ENCODE measurements at places on chromosomes 6 and 20.

DNA sequence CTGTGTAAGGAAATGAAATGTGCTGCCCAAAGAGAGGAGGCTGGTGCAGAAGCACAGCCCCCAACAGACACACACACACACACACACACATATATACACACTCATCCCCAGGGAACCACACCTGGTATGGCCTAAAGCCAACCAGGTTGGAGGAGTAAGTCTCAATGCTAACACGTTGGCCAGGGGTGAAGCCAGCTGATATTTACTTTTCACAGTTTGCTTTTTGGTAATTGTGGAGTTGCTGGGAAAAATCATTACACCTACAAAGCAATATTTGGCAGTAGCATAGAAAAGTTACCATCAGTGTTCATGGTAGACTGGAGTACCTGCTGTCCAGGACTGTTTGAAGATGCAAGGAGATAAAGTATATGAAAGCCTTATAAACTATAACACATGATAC is 50.3 kb upstream of the NAA20 start:
- no peak for DNase-seq

DNA sequence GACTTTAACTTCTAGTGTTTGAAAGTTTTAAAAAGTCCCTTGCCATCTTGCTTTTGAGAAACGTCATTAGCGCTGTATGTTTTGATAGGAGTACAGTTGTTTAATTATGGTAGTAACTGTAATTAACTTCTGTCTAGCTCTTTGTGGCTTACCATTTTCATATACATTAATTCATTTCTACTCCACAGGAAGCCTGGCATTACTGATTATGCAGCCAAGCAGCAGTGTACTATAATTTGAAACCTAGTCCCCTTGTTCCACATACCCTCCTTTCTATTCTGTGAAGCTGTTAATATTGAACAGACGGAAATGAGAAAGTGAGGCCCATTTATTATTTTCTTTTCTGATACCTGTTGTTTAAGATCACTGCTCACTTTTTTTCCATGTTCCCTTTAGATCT is 235.4 kb downstream of the CDKAL1 start:
- DNase-seq, result no peak

- DNase-seq, result no peak
Measured at GRCh38 chr6:141035312-141036200, 1097.2 kb upstream of the GJE1 start.

GRCh38 chr6:15997586-15998388 is 131.1 kb upstream of the MYLIP start:
- no peak for DNase-seq

GRCh38 chr6:9140172-9140571 is 704.8 kb upstream of the SLC35B3 start:
- DNase-seq, result no peak

DNA sequence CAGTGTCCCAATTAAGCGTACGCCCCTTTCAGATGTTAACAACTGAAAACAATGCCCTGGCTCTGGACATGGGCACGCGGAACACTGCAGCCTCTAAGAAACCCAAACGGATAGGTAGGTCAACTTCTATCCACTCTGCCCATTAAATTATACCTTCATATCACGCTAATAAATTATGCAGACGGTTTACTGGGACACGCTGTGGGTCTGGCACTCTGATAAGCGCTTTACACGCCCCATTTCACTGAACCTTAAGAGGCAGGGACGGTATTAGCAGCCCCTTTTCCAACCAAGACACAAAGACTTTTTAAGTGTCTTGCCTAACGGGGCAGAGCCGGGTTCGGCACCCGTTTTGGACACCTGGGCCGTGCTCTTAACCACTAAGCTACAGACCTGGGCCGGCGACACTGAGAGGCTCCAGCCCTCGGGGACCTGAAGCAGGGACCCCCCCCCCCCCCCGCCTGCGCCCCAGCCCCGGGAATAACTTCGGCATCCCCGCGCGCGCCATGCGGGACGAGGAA is 744 bp downstream of the STAU1 start:
- peak; percentile 18 for DNase-seq

GRCh38 chr20:34951252-34951651 is 4.4 kb downstream of the GSS start:
- DNase-seq, result no peak

- DNase-seq, result no peak
Measured at GRCh38 chr6:43428112-43428570, 800 bp downstream of the ABCC10 start.

DNA sequence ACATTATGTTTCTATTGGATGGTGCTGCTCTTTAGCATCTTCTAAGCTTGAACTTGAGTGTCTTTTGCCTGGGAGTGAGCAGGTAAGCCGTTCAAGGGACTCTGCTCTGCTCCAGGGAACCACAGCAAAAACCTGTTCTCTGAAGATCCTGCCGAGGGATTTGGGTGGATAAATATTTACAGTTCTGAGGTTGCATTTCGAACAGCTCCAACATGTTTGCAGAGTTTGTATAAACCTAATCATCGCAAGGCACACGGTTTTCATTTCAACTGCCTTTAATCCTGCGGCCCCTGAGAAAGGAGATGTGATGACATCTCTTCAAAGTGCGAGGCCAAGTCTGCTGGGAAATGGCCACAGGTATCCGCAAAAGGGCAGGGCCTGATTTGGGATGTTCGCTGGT is 293.4 kb downstream of the TFAP2C start:
- no peak for DNase-seq

DNA sequence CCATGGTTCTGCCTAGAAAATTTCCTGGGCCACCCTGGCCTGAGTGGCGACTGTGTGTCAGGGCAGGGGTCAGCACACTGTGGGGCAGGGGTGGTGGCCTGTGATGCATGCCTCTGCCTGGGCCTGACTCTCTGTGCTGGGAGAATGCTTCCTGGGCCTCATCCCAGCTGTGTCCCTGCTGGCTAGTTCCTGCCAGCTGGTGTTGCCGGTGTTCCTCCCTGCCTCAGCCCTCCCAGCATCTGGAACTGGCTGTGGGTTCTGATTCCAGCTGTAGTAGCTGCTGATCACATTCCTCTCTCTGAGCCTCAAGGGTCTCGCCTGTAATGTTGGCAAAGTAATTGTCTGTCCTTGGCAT is 101.5 kb downstream of the SYCP2 start:
- no peak for DNase-seq

DNA sequence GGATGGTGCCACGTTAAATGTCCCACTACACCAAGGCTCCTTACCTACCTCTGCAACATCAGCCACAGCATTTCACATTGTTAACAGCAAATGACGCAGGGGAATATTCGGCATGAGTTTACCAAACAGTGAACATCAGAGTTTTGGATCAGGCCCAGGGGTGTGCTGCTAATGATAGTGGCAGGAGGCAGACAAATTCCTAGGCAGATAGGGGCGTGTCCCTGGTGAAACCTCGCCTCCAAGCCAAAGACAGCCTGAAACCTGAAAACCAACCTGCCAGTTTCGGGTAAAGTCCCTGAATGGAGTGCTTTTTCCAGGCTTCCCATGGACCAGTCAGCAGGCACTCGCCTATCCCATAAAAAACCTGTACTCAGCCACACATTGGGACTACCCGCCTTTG is 133.6 kb downstream of the SH3BGRL2 start:
- no peak for DNase-seq

DNA sequence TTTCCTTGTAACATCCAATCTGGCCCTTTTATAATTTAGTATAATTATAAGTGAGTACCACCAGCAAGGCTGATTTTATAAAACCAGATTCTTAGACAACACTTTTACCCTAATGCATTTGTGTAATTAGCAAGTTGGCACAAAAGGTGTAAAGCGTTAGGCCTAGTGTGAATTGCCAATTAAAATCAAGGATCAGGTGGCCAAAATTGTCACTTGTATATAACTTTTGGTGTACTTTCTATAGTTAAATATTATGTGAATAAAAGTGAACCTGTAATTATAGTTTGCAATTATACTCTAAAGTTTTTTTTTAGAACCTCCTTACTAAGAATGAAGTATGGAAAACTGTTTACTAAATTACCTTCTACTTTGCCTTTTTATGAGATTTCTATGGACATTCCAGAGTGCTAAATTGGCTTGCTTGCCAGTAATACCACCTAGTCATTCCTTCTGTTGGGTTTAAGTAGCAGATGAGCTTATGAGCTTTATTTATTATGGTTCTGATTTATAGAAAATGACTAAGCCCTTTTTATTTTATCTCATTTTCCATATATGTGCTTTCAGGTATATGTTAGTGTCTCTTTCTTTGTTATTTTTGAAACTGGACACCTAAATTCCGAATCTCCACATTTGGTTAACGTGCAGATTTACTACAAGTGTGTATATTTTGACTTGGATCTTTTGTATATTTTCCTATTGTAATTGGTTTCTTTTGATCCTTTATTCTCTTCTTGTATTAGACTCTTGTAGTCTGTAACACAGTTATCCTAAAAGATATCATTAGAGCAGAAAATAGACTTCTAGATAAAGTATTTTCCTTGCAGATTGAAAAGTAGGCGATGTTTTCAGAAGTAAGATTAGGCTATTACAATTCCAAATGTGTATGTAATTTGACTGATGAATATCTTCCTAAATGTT is 3.9 kb downstream of the STXBP5 start:
- DNase-seq, result no peak

DNA sequence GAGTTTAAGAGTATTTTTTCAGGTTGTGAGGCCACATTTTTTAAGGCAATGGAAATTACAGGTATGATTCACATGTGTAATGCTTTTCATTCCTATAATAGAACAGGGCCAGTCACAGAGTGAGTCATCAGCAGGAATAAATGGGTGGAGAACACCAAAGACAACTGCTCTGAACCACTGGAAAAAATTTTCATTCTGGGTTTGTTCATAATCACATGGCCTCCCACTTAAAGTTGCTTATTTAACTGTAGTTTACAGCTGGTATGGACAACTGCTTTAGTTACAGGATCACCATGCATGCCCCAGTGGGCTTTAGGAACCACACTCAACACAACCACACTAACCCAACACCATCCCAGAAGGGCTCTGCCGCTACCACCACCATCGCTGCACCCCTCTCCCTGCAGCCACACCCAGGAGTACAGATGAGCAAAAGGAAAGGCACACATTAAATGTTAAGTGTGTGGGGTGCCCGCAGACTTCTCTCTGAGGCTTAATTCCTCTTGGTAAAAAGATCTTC is 107.0 kb upstream of the DST start:
- no peak for DNase-seq

GRCh38 chr6:108671790-108672189 is 111.1 kb downstream of the FOXO3 start:
- no peak for DNase-seq

GRCh38 chr6:81773887-81774286 is 21.4 kb upstream of the TENT5A start:
- no peak for DNase-seq

GRCh38 chr20:25120457-25120856 is 38.5 kb upstream of the VSX1 start:
- DNase-seq, result no peak

GRCh38 chr6:21256197-21256596 is 337.4 kb upstream of the SOX4 start:
- no peak for DNase-seq

GRCh38 chr20:63648895-63649589 is 4.2 kb downstream of the STMN3 start:
- no peak for DNase-seq

- DNase-seq, result no peak
Measured at GRCh38 chr6:89797317-89797716, 22.3 kb downstream of the MDN1 start.

DNA sequence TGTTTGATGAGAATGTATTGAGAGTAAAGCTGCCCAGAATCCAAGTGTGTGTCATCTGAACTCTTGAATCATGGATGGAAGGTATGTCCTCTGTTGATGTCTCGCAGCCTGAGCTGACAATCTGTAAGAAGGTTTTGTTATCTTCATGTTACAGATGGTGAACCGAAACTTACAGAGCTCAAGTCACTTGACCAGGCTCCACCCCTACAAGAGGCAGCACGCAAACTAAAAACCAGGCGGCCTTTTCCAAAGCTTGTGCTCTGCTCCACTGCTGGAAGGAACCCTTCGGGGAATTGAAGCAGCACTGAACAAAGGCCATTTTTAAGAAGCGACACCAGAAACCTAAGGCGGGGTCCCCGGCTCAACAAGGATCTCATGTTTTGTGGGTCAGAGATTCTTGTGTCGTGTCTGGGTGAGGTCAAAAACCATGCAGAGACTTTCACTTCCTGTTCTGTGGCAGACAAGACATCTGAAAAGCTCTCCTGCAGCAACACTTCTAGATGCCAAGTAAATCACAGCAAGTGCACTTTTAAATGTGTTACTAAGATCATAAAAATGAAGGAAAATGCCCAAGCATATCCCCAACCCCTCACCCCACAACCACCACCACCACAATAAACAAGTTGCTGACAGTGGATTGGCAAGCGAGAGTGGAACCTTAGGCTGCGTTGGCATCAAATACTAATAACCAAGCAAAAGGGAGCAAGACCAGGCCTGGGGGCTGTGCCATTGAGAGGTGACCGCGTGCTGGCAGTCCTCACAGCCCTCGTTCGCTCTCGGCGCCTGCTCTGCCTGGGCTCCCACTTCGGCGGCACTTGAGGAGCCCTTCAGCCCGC is 27.3 kb downstream of the NQO2 start:
- DNase-seq, result peak; percentile 24

DNA sequence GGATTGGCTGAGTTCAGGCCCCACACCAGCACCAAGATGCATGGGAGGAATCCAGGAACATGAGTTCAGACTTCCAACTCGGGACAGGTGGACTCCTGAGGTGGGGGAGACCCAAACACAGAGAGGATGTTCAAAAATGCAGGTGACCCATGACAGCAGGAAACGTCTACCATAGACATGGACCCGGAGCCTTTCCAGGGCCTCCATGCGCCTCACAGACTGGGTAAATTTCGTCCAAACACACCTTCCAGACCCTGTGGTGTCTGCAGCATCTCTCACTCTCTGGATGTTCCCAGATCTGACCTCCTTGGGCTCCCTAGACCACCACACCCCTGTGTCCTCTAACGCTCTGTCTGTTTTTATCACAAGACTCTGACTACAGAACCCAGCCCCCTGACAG is 87.7 kb downstream of the PXDC1 start:
- no peak for DNase-seq

DNA sequence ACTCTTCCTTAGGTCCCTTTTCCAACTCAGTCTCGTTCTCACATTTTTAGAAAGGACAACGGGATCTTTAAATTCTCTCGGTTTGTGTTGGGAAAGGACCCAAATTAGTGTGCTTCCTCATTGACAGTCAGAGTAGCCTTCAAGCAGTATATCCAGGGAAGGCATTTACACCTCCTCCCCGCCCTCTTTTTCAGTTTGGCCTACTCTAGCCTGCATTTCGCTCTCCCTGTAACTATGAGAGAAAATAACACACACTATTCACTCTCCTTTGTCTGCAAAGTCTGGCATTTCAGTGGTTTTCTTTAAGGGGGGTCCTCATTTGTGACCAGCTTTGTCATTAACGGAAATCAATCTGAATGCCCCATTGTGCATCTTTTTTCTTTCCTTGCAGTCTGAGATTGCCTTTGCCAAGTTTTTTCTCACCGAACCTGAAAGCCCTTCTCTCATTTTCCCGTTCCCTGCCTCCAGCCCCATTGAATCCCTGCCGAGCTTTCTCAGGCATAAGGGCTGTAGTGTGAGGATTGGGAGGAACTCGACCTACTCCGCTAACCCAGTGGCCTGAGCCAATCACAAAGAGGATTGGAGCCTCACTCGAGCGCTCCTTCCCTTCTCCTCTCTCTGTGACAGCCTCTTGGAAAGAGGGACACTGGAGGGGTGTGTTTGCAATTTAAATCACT is 393 bp upstream of the FABP7 start:
- DNase-seq, result no peak

GRCh38 chr6:154733183-154733625 is at the start of gene SCAF8:
SCAF8 (plus strand) TSS chr6:154733416; CDS start chr6:154733901, 485 bp downstream.
- DNase-seq, result peak; percentile 86

- DNase-seq, result no peak
Measured at GRCh38 chr6:56757588-56757984, 114.9 kb upstream of the DST start.

Measured in stimulated activated CD4-positive, alpha-beta T cell treated with anti-CD3 and anti-CD28 coated beads, Interleukin-4, amount 100 ng/mL, for 24 hours (primary cell).